ENCODE measurements at places on chromosomes 4 and X.

DNA sequence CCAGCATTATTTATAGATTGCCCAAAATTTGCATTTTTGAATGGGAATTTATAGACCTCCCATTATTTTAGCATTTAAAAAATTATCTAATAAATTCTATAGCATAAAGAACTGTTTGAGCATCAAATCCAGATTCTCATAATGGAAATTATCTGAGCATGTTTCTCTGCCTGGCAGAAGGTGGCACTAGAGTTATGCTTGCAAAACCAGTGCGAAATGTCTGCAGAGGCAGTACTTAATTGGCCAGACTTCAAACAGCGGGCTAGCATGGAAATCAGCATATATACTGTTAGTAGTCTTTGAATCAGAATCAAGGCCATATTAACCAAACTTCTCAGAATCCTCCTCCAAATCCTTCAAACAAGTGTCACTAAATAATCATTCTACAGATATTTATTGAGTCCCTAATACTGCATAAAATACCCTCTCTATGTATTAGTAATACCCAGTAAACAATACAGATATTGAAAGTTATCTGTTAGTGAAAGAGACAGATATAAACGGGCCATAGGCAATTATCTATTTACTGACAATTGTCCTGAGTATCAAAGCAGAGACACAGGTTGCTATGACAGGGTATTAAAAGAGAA, 78.7 kb upstream of the DCLK2 start:
- DNase-seq, result no peak

DNA sequence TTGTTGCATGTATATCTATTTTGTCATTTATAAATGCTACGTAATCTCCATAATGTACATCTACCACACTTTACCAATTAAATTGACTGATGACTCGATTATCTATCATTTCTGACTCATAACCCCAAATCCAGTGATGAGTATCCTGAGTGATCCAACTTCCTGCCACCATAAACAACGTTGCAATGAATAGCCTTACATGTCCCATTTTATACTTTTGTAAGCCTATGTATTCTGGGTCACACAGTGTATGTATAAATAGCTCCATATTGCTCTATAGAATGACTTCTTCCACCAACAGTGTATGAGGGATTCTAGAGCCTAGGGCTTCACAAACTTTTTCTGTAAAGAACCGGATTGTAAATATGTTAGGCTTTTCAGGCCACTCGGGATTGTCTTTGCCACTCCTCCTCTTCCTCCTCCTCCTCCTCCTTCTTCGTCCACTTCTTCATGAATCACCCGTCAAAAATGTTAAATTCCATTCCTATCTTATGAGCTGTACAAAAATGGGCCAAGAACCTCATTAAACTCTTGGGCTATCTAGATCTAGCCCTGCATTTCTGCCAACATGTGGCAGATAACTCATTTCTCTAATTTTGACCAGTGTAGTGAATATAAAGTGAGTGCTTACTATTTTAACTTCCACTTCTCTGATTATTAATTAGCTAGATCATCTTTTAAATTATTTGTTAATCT, 672.2 kb upstream of the AMOT start:
- DNase-seq, result no peak

DNA sequence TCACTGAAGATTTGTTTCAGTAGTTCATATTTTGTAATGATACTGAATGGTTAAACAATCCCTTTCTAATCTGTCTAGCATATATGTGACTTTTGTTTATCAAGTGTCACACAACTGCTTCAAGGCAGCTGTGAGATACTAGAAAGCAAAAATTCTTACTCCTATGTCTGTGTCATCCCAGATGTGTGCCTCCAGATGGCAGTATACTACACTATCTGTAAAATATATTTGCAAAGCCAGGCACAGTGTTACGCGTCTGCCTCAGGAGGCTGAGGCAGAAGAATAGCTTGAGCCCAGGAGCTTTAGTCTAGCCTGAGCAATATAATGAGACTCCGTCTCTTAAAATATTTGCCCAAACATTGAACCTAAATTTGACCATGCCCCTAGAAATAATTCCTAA, 4.0 kb downstream of the NUDT10 start:
- DNase-seq, result peak; percentile 5

GRCh38 chr4:620201-620600, 5.2 kb upstream of the PDE6B start:
- no peak for DNase-seq

- no peak for DNase-seq
These were observed 120.3 kb upstream of the AFF2 start for GRCh38 chrX:148380107-148380506.

DNA sequence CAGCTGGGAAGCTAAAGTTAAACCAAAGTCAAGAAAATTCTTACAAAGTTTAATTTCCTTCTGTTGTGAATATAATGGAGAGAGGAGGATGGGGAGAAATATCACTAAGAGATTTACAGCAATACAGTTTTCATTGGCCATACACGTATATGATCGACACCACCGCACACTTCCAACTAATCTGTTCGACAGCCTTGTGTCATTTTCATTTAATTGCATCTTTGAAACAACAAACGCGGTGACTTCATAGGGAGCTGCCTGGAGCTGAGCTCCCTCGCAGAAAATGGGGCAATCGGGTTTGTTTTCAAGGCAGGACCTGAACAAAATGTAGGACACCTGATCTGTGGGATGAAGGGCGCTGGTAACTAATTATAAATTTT, 1.3 kb downstream of the PTPN13 start:
- DNase-seq, result no peak

GRCh38 chrX:133561251-133561650, 146.0 kb upstream of the GPC4 start:
- DNase-seq, result no peak

- no peak for DNase-seq
These were observed 427.3 kb upstream of the FAM241A start for GRCh38 chr4:111717921-111718320.

GRCh38 chrX:40971736-40972135, 113.5 kb upstream of the USP9X start:
- no peak for DNase-seq

GRCh38 chr4:23972187-23972586, 82.3 kb upstream of the PPARGC1A start:
- no peak for DNase-seq

- DNase-seq, result no peak
These were observed 110.9 kb upstream of the ANK2 start for GRCh38 chr4:112938461-112939058.

GRCh38 chr4:47484168-47484567, 907 bp upstream of the ATP10D start:
- no peak for DNase-seq

DNA sequence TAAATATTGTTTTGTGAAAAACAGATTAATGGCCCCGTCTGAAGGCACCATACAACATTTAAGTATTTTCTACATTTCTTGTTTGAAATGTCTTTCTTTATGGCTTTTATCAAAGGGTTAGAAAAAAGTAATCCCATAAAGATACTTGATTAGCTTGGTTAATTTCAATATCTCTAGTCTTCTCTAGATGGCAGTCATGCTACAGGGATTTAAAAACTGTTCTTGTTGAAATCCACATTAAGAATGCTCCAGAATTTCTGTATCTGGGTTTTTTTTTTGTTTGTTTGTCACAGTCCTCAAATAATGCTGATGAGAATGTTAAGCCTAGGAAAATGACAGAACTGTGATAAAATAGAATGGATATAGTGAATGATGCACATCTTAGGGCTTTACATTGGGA, 109.0 kb upstream of the AADAT start:
- no peak for DNase-seq

GRCh38 chr4:25857851-25858400, 4.9 kb downstream of the SEL1L3 start:
- DNase-seq, result no peak

DNA sequence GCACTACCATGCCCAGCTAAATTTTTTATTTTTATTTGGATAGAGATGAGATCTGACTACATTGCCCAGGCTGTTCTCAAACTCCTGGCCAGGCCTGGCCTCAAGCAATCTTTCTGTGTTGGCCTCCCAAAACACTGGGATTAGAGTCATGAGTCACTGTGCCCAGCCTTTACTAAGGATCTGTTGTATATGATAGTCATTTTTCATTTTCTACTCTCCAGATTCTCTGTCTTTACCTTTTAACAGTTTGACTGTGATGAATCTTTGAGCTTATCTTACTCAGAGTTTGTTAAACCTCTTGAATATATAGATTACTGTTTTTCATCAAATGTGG, 161.8 kb downstream of the FNIP2 start:
- DNase-seq, result no peak

DNA sequence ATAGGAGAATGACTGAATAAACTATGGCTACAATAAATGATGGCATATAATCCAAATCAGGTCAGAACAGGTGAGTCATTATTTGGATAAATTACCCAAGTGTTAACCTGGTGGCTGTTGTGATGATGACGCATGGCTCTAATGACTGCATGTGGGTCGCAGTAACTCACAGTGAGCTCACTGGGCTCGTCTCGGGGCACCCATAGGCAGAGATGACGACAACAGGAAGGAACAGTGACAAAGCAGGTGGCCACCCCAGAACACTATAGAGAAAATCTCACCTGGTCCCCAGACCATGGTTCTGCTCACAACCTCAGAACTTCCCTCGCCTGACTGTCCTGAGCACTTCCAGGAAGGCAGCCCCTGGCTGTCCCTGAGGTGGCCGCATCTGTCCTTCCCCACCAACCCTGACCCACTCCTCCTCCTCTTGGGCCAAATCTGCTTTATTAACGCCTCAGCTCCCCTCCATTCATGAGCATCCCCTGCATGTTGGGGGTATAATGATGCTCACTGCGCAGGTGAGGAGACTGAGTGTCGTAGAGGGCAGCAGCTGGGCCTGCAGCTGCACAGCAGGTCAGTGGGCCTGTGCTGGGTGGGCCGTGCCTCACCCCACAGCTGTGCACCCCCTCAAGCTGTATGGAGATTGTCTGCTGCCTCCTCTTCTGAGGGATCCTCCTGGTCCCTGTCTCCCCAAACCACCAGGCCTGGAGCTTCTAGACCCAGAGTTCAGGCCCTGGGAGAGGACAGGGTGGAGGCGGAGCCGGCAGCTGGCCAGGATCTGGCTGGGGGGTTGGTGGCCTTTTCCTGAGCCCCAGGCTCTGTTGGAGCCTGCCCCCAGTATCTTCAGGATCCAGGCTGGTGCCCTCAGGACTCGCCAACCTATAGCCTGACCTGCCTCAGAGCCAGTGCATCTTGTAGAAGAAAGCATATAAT, 30.9 kb upstream of the FAM156A start:
- DNase-seq, result no peak

GRCh38 chr4:138330531-138330930, 88.4 kb upstream of the SLC7A11 start:
- no peak for DNase-seq

DNA sequence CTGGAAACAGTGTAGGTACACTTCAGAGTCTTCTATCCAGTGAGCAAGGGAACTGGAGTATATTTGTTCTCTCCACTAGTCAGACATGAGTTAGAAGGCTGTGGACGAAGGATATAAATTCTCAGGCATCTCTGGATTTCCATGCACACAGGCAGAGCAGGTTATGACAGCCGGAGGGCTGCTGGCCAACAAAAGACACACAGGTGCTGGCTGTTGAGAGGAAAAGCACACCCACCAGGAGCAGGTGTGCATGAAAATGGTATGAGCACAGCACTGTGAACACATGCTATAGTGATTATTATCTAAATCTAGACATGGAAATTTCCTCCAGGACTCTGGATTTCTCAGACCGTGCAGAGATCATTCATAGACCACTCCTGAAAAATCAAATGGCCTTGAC, 444.7 kb upstream of the RPS6KA3 start:
- no peak for DNase-seq

- peak; percentile 1 for DNase-seq
These were observed 2.7 kb upstream of the AMELX start for GRCh38 chrX:11290416-11291102.

DNA sequence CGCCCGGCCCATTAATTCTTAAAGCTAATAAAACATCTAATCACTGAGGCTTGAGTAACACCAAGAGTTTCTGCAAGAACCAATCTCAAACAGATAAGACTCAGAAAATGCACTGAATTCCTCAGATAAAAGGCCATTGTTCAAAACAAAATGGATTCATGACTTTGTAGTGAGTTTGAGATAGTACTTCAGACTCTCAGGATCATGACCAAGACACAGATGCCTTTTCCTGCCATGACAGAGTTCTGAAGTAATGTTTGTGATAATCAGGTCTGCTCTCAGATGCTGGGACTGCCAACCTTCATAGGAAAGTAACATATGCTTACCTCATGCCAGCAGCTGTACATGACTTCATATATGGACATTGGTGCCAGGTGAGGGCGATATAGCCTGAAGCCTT, 54.6 kb downstream of the NIPAL1 start:
- no peak for DNase-seq

DNA sequence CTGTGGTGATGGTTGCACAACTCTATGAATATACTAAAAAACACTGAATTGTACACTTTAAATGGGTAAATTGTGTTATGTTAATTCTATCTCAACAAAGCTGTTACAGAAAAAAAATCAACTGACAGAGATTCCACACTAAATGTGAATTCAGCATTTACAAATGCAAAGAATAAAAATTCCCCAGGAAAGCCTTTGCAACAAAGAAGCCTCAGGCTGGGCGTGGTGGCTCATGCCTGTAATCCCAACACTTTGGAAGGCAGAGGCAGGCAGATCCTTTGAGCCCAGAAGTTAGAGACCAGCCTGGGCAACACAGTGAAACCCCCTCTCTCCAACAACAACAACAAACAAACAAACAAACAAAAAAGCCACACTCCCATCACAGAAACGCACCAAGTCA, 8.9 kb downstream of the BCLAF3 start:
- no peak for DNase-seq

GRCh38 chr4:15428611-15429010, 778 bp downstream of the C1QTNF7 start:
- no peak for DNase-seq

- no peak for DNase-seq
These were observed 621.5 kb upstream of the HTR2C start for GRCh38 chrX:113962343-113962742.

DNA sequence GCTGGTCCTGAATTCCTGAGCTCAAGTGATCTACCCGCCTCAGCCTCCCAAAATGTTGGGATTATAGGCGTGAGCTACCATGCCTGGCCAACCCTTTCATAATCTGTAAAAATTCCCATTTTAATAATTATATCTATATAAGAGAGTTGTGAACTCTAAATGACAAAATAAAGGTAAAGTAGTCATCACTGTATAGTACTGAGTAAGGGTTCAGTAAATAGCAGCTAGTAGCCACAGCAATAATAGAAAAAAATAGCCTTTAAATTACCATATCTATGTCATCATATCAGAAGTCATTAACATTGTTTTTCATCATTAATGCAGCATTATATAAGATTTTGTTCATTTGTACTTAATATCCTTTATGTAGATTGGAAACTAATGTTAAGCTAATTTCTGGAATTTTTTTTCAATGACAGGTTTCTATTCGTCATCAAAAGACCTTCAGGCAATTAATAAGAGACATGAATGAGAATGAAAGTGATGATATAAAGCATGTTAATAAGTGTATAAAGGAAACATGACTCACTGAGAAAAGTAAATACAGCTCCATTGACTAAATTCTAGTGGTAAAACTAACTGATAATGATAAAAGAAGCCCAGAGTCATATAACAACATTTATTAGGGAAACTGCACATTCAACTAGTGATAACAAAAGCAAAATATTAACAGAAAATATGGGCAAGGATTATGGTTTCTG, 85.9 kb upstream of the UGT8 start:
- no peak for DNase-seq

GRCh38 chr4:186723292-186724057, at the start of gene FAT1:
TSS of gene FAT1 (minus strand) at chr4:186723856. CDS start at chr4:186709827, 14,029 bp downstream.
- DNase-seq, result peak; percentile 9

All from GM19239 (cell line).